Uterus (tissue), 4 donors: ENCODE measurements at places on chromosomes 1 and 21.

- no peaks in the 10 kb centered on the region for H3K27me3 ChIP-seq
- H3K27ac ChIP-seq: peak within 1 kb of the TSS; percentile 62
- peak; percentile 36 for DNase-seq
- no peaks in the 10 kb centered on the region for H3K36me3 ChIP-seq
- no peaks in the 10 kb centered on the region for H3K4me1 ChIP-seq
These were observed at the start of gene FMO2 for GRCh38 chr1:171185091-171185490. TSS of gene FMO2 (plus strand) at chr1:171185300. CDS start at chr1:171185714, 414 bp downstream.

DNA sequence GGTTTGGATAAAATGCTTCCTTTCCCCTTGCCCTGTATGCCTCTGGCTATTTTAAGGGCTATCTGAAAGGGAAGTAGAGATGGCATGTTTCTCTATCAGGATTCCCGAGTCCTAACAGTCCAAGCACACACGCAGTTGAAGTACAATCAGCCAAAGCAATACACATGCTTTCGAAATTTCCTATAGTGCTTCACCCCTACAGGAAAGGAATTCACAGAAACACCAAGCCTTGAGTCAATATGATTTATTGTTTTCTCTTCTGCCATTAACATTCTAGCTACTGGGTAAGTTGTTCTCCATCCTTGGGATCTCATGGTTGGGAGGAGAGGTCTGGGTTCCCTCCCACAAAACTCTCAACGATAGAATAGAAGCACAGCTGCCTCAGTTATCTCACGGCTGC, 8.7 kb downstream of the ITLN1 start:
- DNase-seq: no peak
- no peaks in the 10 kb centered on the region for H3K36me3 ChIP-seq
- no peak overlapping the region for H3K4me3 ChIP-seq
- no peaks in the 10 kb centered on the region for H3K27me3 ChIP-seq

DNA sequence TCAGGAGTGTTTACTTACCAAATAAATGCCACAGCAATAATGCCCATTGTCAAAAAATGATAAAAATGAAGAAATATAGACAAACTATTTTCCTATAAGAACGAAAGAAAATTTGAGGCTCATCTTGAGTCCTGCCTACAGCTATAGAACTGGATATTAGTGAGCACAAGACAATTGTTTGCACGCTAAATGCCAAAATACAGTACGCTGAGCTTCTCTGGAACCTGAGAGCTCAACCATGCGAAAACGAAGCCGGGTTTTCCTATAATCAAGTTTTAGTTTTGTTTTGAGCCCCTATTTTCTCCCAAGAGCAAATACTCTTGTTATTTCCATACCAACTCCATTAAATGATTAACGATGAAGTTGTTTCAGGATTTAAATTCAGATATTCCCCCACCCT, 42.0 kb upstream of the CCSAP start:
- H3K4me1 ChIP-seq: no peaks in the 10 kb centered on the region
- H3K4me3 ChIP-seq: no peak overlapping the region
- DNase-seq: no peak

- H3K27me3 ChIP-seq: no peaks in the 10 kb centered on the region
- H3K27ac ChIP-seq: peak overlapping the region; percentile 72
- peak; percentile 67 for DNase-seq
- no peaks in the 10 kb centered on the region for H3K36me3 ChIP-seq
- H3K4me1 ChIP-seq: no peaks in the 10 kb centered on the region
These were observed 32.9 kb downstream of the RASSF5 start for GRCh38 chr1:206540044-206540780.

GRCh38 chr1:223783676-223784075, 62.1 kb downstream of the TP53BP2 start:
- no peaks in the 10 kb centered on the region for H3K4me1 ChIP-seq
- H3K27ac ChIP-seq: no peak overlapping the region
- no peaks in the 10 kb centered on the region for H3K36me3 ChIP-seq
- no peaks in the 10 kb centered on the region for H3K27me3 ChIP-seq
- no peak for DNase-seq
- no peak overlapping the region for H3K4me3 ChIP-seq

DNA sequence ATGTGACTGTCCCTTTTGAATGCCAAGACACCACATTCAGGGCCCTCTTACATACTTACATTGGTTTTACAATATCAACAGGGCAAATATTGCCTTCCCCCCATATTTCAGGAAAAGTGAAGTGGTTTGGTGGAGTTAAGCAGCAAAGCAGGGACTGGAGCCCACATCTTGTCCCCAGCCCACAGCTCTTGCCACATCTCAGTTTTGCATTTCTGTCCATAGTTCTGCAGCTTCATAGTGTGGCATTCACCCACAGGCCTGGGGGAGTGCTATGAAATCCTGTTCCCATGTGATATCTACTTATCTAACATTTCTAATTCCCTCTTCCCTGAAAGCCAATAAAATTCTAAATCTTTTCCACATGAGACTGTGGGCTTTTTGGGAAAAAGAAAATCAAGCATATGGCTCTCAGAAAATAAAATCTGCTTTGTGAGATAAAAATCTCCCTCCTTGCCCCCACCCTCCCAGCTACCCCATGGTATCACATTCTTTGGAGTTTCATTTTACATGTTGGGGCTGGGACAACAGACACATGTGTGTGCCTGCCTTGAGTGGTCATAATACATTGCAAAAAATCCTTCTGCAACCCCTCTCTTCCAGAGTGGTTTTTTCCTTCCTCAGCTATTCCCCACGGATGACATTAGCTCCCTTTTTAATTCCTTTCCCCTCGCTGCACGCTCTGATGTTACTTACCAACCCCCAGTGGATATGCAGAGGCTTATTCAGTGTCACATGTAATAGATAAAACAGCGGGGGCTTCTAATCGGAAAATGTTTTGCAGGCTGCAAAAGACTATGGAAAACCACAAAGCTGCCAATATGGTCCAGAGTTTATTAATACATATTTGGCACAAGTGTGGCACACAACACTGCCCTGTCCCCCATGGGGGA, 20.5 kb upstream of the CD2 start:
- no peak for DNase-seq
- H3K4me1 ChIP-seq: no peaks in the 10 kb centered on the region
- H3K4me3 ChIP-seq: no peak overlapping the region
- no peaks in the 10 kb centered on the region for H3K36me3 ChIP-seq
- H3K27ac ChIP-seq: no peak overlapping the region
- H3K27me3 ChIP-seq: no peaks in the 10 kb centered on the region

- DNase-seq: no peak
- H3K4me3 ChIP-seq: no peak overlapping the region
- H3K27ac ChIP-seq: no peak overlapping the region
- H3K4me1 ChIP-seq: no peaks in the 10 kb centered on the region
These were observed 1.2 kb downstream of the HJV start for GRCh38 chr1:146020058-146021049.

DNA sequence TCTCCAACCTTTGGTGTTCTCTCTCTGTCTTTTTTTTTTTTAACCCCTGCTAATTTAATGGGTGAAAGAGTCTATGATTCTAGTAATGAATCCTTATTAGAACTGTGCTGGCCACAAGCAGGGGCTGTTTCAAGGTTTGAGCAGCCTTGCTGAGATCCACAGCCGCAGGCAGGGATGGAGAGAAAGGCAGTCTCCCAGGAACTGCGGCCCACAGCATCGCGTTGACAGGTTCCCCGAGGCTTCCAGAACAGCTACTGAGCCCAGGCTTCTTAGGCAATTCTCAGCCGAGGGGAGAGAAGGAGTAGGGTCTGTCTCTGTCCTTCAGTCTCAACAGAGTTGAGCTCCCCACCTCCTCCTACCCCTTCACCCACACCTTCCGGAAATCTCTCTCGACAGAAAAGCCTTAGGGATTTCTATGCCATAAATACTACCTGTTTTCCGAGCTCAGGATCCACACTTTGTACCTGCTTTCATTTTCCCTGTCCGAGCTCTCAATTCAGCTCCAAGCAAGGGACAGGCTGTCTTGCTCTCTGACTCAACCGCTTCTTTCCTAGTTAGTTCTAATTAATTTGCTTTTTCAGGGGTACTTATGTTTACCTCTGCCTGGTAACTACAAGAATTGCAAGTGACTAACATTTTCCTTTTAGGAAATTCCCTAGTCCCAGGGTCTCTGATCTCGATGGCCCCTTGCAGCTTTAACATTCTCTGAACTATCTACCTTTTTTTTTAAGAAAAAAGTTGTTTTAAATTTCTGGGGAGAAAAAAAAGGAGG, 6.7 kb upstream of the CASZ1 start:
- no peak overlapping the region for H3K4me3 ChIP-seq
- H3K4me1 ChIP-seq: no peaks in the 10 kb centered on the region
- no peaks in the 10 kb centered on the region for H3K27me3 ChIP-seq
- H3K27ac ChIP-seq: no peak overlapping the region

DNA sequence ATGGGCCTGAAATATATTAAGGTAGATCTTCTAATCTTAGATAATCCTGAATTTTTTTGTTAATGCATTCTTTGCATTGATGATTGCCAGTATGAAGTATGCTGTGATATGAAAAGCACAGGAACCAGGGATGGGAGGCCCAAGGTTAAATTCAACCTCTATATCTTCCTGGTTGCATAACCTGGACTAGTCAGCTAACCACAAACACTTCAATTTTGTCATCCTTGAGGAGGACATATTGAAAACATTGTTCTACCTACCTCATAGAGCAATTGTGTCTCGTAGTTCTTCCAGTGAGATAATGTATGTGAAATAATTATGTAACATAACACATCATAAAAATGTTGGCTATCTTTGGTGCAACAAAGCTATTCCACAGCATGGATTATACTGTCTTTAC, 25.6 kb downstream of the PDC start:
- no peak overlapping the region for H3K4me3 ChIP-seq
- H3K27ac ChIP-seq: no peak overlapping the region

DNA sequence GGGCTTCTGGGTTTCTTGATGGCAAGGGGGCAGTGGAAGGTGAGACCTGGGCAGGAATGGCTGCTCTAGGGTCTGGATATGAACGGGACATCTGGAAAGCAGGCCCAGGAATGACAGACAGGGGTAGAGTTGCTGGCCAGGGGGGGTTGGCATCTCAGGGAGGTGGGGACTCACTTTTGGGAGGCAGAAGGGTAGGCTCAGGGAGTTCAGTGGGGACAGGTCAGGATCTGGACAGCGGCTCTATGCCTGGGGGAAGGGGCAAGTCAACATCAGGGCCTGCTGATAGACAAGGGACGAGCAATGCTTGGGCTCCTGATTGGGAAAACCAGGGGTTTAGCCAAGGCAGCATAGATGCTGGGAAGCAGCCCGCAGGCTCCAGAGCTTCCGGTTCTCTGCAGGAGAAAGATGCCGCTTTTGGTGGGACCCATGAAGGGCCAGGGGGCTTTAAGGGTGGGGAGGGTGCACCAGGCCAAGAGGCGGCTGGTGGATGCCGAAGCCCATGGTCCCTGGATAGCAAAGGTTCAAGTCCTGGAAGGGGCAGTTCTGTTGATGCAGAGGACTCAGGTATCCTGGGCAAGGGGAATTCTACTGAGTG, 21.9 kb downstream of the IGFN1 start:
- no peak overlapping the region for H3K4me3 ChIP-seq
- no peaks in the 10 kb centered on the region for H3K36me3 ChIP-seq
- H3K27ac ChIP-seq: no peak overlapping the region
- no peaks in the 10 kb centered on the region for H3K27me3 ChIP-seq
- H3K4me1 ChIP-seq: no peaks in the 10 kb centered on the region
